ENCODE measurements at places on chromosomes 4 and X.

GRCh38 chrX:9635368-9635767 lies 130.3 kb downstream of the GPR143 start:
- DNase-seq, result no peak
- no peaks in the 10 kb centered on the region for H3K27me3 ChIP-seq
- no peaks in the 10 kb centered on the region for H3K4me1 ChIP-seq

- no peaks in the 10 kb centered on the region for H3K36me3 ChIP-seq
- H3K4me3 ChIP-seq, result no peak overlapping the region
- peaks cover 6% of the 10 kb centered on the region for H3K4me1 ChIP-seq
- DNase-seq, result no peak
- peak overlapping the region; percentile 35 for H3K27ac ChIP-seq
Measured at GRCh38 chrX:4930426-4930825, 1217.0 kb upstream of the PRKX start.

GRCh38 chr4:152090543-152090942 lies 329.7 kb upstream of the GATB start:
- no peak overlapping the region for H3K4me3 ChIP-seq
- no peaks in the 10 kb centered on the region for H3K27me3 ChIP-seq
- H3K4me1 ChIP-seq, result peaks cover 10% of the 10 kb centered on the region
- no peak overlapping the region for H3K27ac ChIP-seq
- no peaks in the 10 kb centered on the region for H3K36me3 ChIP-seq
- no peak for DNase-seq

DNA sequence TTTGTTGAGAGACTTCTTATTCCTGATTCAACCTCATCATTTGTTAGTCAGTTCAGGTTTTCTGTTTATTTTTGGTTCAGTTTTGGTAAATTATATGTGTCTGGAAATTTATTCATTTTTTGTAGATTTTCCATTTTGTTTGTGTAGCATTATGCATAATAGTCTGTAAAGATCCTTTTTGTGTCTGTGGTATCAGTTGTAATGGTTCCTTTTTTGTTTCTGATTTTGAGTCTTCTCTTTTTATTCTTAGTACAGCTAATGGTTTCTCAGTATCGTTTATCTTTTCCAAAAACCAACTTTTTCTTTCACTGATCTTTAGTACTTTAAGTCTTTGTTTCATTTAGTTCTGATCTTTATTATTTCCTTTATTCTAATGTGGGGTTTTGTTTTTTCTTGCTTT lies 61.4 kb downstream of the NWD2 start:
- no peaks in the 10 kb centered on the region for H3K36me3 ChIP-seq
- no peaks in the 10 kb centered on the region for H3K4me1 ChIP-seq
- DNase-seq, result no peak
- no peak overlapping the region for H3K4me3 ChIP-seq

DNA sequence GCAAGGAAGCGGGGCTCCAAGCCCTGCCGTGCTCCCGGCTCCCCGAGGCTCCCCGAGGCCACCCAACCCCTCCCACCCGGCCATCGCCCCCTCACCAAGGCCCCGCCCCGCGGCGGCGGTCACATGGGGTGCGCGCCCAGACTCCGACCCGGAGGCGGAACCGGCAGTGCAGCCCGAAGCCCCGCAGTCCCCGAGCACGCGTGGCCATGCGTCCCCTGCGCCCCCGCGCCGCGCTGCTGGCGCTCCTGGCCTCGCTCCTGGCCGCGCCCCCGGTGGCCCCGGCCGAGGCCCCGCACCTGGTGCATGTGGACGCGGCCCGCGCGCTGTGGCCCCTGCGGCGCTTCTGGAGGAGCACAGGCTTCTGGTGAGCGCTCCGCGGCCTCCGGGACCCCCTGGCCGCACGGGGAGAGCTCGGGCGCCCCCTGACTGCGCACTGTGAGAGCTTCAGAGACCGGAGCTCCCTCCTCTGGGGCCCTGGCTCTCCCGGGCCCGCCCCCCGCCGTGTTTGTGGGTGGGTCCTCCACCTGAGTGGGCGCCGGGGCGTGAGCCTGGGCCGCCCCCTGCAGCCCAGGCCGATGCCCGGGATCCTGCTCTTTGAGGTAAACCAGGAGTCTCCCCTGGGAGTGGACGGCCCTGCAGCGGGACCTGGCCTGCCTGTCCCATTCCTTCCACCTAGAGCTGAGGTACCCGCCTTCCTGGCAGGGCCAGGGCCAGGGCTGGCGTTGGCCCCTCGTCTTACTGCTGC lies at the start of gene IDUA:
TSS of gene IDUA (plus strand) at position 166 of the 745 bp plus-strand sequence. CDS start at position 207, 41 bp downstream.
- H3K27ac ChIP-seq, result peak within 1 kb of the TSS; percentile 89
- H3K4me3 ChIP-seq, result peak within 1 kb of the TSS; percentile 92
- H3K36me3 ChIP-seq, result no peaks in the 10 kb centered on the region
- peak; percentile 85 for DNase-seq

- peaks cover 5% of the 10 kb centered on the region for H3K27me3 ChIP-seq
- no peaks in the 10 kb centered on the region for H3K36me3 ChIP-seq
- no peak overlapping the region for H3K4me3 ChIP-seq
- no peak for DNase-seq
Measured at GRCh38 chr4:169810325-169811323, 52.9 kb upstream of the HPF1 start.

- H3K27me3 ChIP-seq, result no peaks in the 10 kb centered on the region
- H3K4me3 ChIP-seq, result no peak overlapping the region
- no peak for DNase-seq
- H3K36me3 ChIP-seq, result peaks cover 2% of the 10 kb centered on the region
Measured at GRCh38 chr4:89491761-89492160, 184.2 kb upstream of the GPRIN3 start.

GRCh38 chr4:48025005-48025404 lies 8.4 kb downstream of the NIPAL1 start:
- peaks cover 25% of the 10 kb centered on the region for H3K36me3 ChIP-seq
- H3K27ac ChIP-seq, result peak overlapping the region; percentile 85
- DNase-seq, result no peak
- H3K4me1 ChIP-seq, result peaks cover 21% of the 10 kb centered on the region

GRCh38 chr4:73161527-73162185 lies 92.1 kb upstream of the COX18 start:
- no peak overlapping the region for H3K27ac ChIP-seq
- no peak for DNase-seq
- peaks cover 35% of the 10 kb centered on the region for H3K36me3 ChIP-seq
- H3K4me1 ChIP-seq, result no peaks in the 10 kb centered on the region
- H3K27me3 ChIP-seq, result no peaks in the 10 kb centered on the region

GRCh38 chr4:912548-913279 lies 19.4 kb downstream of the GAK start:
- DNase-seq, result no peak
- H3K36me3 ChIP-seq, result peaks cover 16% of the 10 kb centered on the region
- no peak overlapping the region for H3K4me3 ChIP-seq
- peaks cover 15% of the 10 kb centered on the region for H3K4me1 ChIP-seq
- H3K27ac ChIP-seq, result no peak overlapping the region

- peaks cover 1% of the 10 kb centered on the region for H3K4me1 ChIP-seq
- no peak overlapping the region for H3K4me3 ChIP-seq
- no peaks in the 10 kb centered on the region for H3K27me3 ChIP-seq
- no peak for DNase-seq
Measured at GRCh38 chrX:5733501-5733900, 495.2 kb downstream of the NLGN4X start.

DNA sequence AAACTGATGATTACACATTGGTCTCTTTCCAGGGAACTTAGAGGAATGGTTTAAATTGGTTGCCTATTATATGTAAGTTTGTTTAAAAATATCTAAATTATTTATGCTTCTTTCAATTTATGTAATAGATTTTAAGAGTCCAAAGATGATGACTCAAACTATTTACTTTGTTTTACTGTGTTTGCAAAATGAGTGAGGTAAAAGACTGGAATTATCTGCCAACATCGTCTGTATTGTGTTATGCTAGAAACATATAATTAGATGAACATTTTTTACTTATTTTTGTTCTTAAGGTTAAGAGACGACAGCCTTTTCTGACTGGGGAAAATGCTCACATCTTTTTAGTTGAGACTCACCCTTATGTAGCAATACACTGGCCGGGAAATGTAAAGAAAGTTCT lies 51.1 kb upstream of the SYTL5 start:
- H3K27ac ChIP-seq, result no peak overlapping the region
- H3K27me3 ChIP-seq, result no peaks in the 10 kb centered on the region
- no peak for DNase-seq

DNA sequence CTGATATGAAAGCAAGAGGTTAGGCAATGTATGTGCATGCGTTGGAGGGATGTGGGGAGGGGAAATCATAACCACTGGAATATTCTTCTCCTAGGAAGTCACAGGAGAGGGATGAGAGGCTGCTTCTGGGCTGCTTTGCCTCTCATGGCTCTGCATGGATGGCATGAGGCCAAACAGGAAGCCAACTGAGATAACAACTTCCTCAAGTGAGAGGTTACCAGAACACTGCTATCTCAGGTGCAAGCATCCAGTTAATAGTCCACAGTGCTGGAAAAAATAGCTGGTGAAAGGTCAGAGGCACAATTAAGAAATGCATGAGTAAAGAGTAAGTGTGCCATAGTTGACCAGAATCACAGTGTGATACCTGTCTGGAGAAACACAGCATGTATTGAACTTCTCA lies 113.3 kb downstream of the ELOVL6 start:
- no peak for DNase-seq
- peak overlapping the region; percentile 62 for H3K27ac ChIP-seq
- no peak overlapping the region for H3K4me3 ChIP-seq
- H3K4me1 ChIP-seq, result peaks cover 37% of the 10 kb centered on the region
- peaks cover 12% of the 10 kb centered on the region for H3K36me3 ChIP-seq

- H3K27me3 ChIP-seq, result no peaks in the 10 kb centered on the region
- peaks cover 9% of the 10 kb centered on the region for H3K36me3 ChIP-seq
- H3K27ac ChIP-seq, result no peak overlapping the region
- no peaks in the 10 kb centered on the region for H3K4me1 ChIP-seq
Measured at GRCh38 chr4:151942971-151943370, 182.2 kb upstream of the GATB start.

GRCh38 chr4:8586671-8587468 lies 5.7 kb upstream of the CPZ start:
- H3K4me1 ChIP-seq, result peaks cover 11% of the 10 kb centered on the region
- no peaks in the 10 kb centered on the region for H3K36me3 ChIP-seq
- no peak overlapping the region for H3K27ac ChIP-seq
- DNase-seq, result no peak
- H3K4me3 ChIP-seq, result no peak overlapping the region
- peaks cover 35% of the 10 kb centered on the region for H3K27me3 ChIP-seq

DNA sequence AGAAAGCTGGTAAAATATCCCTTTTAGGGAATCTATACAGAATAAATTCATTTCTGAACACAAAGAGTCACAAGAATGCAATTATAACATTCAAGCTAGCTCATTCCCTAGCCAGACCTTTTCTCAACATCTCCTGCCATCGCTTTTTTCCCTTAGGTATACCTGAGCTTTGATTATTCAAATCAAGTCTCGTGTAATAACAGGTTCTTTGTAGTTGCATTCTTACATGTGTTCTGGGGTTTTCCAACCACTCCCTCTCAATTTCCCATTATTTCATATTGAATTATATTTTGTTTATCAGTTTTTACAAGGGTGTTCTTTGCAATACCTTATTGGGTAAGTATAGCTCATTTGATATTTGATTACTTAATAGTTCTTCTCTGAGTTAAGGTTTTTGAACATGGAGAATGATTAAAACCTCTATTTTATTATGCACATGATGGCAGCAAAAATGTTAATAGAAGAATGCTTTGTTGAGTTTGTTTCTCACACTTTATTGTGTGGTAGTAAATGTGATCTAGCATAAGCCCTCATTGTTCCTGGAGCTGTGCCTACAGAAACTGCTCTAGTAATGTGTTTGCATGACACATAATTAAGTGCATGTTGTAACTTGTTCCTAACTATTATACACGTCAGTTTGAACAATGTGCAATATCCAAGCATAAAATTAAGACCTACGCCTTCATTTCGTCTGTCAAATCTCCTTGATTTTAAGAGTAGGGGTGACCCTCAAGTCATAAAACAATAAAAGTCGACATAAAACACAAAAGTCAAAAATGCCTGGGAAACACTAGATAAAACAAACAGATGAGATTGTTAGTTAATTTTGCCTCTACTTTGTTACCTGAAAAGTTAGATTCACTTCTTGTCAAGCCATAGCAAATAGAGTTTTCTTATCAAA lies 124.0 kb upstream of the POF1B start:
- DNase-seq, result no peak
- H3K27me3 ChIP-seq, result no peaks in the 10 kb centered on the region
- H3K4me3 ChIP-seq, result no peak overlapping the region
- H3K4me1 ChIP-seq, result peaks cover 27% of the 10 kb centered on the region
- H3K36me3 ChIP-seq, result no peaks in the 10 kb centered on the region

DNA sequence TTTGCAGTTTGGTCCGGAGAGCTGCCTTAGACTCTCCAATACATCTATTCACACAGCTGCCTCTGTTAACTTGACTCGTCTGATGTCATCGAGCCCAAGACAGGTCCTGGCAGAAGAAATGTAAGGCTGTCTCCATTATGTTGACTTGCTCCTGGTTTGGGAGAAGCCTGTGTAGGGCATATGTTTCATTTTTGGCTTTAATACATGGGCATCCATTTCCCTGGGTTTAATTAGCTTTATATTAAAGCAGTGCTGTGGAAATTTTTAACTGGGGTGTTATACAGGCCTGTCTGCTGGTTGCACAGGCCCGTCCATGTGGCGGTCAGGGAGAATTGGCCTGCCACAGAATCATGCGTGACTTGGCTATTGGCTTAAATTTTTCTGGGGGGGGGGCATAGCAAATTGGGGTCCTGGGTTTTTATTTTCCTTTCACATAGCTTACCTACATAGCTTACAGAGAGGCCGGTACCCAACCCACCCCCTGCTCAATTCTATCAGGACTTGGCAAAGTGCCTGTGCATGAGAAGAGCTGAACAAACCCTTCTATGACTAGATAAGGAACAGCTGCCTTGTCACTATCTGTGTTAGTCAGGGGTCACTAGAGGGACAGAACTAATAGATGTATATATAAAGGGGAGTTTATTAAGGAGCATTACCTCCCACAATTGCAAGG lies 123.5 kb upstream of the WDR1 start:
- H3K4me1 ChIP-seq, result peaks cover 11% of the 10 kb centered on the region
- peaks cover 12% of the 10 kb centered on the region for H3K27me3 ChIP-seq
- no peak for DNase-seq
- no peak overlapping the region for H3K4me3 ChIP-seq

DNA sequence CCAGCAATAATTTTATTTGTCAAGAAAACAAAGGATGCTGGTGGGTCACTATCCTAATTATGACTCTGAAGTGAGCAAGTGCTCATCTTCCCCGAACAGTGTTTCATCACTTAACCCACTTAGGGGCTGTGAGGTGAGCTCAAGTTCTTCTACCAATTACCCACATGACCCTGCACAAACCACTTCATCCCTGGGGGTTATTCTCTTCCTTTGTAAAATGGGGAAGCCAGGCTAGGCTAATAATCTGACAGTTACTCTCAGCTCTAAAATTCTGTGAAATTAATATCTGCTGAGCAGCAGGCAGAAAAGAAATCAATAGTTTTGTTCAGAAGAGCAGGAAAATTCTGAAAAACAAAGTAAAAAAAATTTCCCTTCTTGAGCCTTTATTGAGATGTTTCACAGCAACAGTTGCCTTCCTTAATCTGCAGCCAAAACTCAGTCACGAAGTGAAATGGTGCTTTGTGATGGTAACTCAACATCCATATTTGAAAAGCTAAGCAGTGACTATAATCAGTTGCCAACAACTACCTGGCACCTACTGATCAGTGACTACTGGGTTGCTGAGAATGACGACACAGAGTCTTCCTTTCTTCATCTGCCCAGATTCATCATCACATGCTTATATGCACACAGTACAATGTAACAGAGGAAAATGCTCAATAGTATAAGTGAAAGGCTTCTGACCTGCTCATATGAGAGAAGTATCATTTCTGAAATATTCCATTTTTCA lies 24.1 kb downstream of the ATP8A1 start:
- no peak for DNase-seq
- no peak overlapping the region for H3K27ac ChIP-seq
- H3K4me3 ChIP-seq, result no peak overlapping the region
- peaks cover 4% of the 10 kb centered on the region for H3K27me3 ChIP-seq
- no peaks in the 10 kb centered on the region for H3K36me3 ChIP-seq

- H3K27ac ChIP-seq, result no peak overlapping the region
- DNase-seq, result no peak
- H3K4me3 ChIP-seq, result no peak overlapping the region
- no peaks in the 10 kb centered on the region for H3K27me3 ChIP-seq
- H3K36me3 ChIP-seq, result no peaks in the 10 kb centered on the region
Measured at GRCh38 chrX:55794405-55794804, 76.9 kb downstream of the RRAGB start.
